ENCODE measurements at places on chromosomes 3 and 15.

DNA sequence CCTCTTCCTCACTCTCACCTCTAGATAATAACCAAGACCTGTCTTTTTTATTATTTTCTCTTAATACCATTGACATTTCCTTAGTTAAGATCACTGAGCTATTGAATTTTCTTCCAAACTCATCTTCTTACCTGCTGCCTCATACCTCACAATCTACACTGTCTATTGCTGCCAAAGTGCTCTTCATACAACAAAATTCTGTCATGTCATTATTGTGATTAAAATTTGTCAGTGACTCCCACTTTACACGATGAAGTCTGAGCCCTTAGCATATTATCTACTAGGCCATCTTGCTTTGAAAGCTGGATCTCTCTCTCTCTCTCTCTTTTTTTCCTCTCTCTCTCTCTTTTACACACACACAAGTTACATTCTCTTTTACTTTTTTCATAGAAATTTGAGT, 73.3 kb downstream of the NSUN3 start:
- no peak for DNase-seq

GRCh38 chr15:31378363-31378903, 51.8 kb downstream of the KLF13 start:
- no peak for DNase-seq

GRCh38 chr3:138405001-138405400, 29.4 kb upstream of the ESYT3 start:
- no peak for DNase-seq

- peak; percentile 81 for DNase-seq
These were observed 385.8 kb upstream of the CNTN6 start for GRCh38 chr3:707041-707440.

- no peak for DNase-seq
These were observed 64.1 kb upstream of the HEG1 start for GRCh38 chr3:125119752-125120378.

Measured in globus pallidus (tissue), 1 donor.